Prostate gland (tissue), 2 donors: ENCODE measurements at places on chromosomes 6 and 20. TPM values are rescaled to one million over a fixed set of nuclear protein-coding genes. Genes with fewer than 3 reads are reported as not detected.

GRCh38 chr6:150465610-150466009 lies 96.8 kb downstream of the IYD start:
- DNase-seq: no peak

DNA sequence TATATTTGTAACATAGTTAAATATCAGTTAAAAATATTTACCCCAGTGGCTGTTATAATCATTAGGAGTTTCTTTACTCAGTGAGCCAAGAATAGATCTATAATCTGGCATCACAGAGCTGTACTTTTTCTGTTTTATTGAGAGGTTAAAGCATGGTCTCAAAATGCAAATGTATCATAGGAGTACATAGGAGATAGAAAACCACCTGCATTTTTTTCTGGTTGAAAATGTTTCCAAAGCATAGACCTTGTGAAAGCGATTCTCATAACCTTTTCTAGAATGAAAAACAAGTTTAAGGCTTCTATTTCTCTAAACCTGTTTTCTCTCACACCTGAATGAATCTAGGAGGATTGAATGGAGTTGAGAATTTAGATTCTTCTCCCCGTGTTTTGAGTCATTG lies 14.4 kb downstream of the KCNQ5 start:
- DNase-seq: no peak

- DNase-seq: no peak
Observed at GRCh38 chr6:1716396-1716795, 106.7 kb downstream of the FOXC1 start.

Gene MAFB
- total RNA-seq: 34.0 TPM

Gene CGA
- not detected for total RNA-seq

Gene GLP1R
- total RNA-seq: 0.23 TPM

Gene PRL
- not detected for total RNA-seq
